HCT116 (cell line): ENCODE measurements at places on chromosomes 1 and 21. TPM values are rescaled to one million over a fixed set of nuclear protein-coding genes. Genes with fewer than 3 reads are reported as not detected.

GRCh38 chr1:230498704-230499103 lies 72.6 kb upstream of the PGBD5 start:
- DNase-seq, result no peak

DNA sequence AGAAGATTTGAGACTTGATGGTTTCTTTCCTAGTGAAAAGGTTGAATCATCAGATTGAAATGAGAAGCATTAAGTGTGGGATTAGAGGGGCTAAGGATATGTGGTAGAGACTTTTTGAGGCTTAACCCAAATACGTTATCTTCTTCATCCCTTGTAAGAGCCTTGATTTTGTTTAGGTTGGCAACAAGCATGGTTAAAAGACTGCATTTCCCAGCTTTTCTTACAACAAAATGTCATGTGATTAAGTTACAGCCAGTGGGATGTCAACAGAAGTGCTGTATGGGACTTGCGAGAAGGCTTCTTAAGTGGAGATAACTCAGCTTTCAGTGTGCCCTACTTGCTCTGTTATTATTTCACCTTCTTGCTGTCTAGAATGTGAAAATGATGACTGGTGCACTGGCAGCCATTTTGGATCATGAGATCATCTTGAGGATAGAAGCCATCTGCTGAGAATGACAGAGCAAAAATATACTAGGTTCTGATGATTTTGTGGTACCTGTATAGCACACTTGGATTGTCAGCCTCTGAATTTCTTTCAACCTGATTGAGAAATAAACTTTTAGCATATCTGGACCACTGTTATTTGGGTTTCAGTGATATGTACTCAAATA lies 41.3 kb upstream of the GNG12 start:
- DNase-seq, result no peak

Gene RGS5
- 4.6 TPM for total RNA-seq

Gene C4BPA
- 0.32 TPM for total RNA-seq

Gene PRAMEF33
- total RNA-seq, result not detected
